Fibroblast of skin of left quadriceps (primary cell): ENCODE measurements at places on chromosomes 16 and 17.
A peak's percentile ranks its signal among the peaks of the same experiment; 100 is the strongest.

- no peak for DNase-seq
Observed at GRCh38 chr17:66312912-66313311, 10.5 kb downstream of the PRKCA start.

DNA sequence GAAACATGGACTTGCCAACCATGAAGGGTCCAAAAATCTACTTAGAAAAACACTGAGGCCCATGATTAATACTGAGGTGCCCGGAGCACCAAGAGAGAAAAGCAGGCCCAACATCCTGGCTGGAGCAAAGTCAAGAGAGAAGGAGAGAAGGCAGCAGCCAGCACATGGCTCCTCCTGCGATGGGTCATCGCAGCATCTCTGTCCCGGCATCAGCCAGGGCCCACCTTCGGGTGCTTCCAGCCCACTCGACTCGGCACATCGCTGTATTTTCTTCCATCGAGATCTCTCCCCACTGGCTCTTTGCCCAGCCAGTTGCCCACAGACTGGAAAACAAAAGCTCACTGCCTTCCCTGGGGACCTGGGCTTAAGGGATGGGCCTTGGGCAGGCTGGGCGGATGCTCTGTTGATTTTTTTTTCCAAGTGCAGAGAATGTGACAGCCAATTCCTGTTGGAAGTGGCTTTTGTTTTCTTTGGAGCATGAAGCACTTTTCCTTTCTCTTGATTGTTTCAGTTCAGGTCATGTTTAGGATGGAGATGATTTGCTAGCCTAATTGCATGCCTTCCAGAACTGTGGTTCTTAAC, 58.1 kb downstream of the CYB5B start:
- DNase-seq = peak; percentile 21

GRCh38 chr16:23006380-23006779, 142.9 kb downstream of the USP31 start:
- DNase-seq = no peak

GRCh38 chr17:77884019-77884418, 74.5 kb upstream of the TNRC6C start:
- DNase-seq = no peak

GRCh38 chr17:55776271-55776670, 25.4 kb downstream of the PCTP start:
- no peak for DNase-seq

DNA sequence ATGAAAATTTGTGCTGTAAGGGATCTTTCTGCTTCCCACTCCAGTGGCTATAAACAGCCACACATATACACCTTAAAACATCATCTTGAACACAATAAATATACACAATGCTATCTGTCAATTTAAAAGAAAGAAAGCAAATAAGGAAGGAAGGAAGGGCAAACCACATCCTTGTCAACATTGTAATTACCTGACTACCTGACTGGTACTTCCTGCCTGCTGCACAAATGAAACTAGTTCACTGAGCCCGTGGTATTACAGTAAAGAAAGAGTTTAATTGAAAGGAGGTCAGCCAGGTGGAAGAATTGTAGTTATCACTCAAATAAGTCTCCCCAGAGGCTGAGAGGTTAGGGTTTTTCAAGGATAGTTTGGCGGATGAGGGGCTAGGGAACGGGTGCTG, 344.4 kb upstream of the ASIC2 start:
- DNase-seq = no peak

DNA sequence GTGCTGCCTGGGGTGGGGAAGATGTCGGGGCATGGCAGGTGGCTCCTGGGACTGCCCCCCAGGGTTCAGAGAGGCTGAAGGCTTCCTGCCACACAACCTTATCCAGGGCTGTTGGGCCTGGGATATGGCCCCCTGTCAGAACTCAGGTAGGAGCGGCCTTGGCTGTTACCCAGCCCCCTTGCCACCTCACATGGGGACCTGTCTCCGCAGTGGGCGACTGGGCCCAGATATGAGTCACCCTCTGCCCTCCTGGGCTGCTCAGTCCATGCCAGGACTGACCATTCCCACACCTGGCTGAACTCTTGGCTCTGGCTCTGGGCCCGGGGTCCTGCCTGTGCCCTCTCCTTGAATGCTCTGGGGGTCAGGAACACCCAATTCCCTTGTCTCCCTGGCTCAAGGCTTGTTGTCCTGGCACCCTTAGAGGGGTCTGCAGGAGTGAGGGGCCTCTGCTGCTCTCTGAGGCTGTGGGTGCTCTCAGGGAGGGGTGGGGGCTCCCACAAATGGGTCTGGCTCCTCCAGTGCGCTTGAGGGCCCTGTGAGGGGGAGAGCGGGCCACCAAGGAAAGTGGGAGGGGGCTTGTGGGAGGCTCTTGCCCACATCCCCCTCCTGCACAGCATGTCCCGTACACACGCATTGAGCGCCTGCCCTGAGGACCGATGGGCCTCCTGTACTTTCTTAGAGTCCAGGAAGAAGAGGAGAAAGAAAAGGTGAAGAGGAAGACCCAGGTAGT, 36.0 kb downstream of the LGALS9 start:
- DNase-seq = no peak

- DNase-seq = no peak
Observed at GRCh38 chr16:49587511-49587910, 213.9 kb downstream of the C16orf78 start.

- DNase-seq = no peak
Observed at GRCh38 chr16:71504901-71505300, 15.8 kb upstream of the ZNF19 start.

GRCh38 chr16:66622863-66623262, 18.4 kb downstream of the CMTM3 start:
- no peak for DNase-seq

DNA sequence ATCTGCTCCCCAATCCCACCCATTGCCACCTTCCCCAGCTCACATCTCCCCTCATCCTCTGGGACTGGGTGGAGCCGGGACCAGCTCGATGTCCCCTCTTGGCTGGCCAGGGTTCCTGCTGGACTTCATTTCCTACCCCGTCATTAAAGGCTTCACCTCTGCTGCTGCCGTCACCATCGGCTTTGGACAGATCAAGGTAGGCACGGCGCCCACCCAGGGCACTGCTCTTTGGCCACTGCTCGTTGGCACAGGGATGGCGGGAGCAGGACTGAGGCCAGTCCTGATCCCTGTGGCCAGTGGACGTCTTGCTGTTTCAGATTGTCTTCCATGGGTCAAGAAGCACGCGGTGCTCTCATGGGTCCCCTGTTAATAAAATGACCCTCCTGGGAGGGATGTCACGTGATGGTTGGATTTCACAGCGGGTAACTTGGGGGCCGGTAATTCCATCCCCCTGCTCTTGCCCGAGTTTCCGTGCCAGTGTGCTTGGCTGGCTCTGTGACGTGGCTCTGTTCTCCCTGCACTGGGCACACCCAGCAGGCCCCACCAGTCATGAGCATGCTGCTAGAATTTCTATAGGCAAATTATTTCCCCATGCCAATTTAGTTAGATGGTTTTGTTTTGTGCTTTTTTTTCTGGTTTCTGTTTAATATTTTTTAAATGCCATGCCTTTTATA, 3.1 kb downstream of the SLC26A11 start:
- no peak for DNase-seq

- DNase-seq = no peak
Observed at GRCh38 chr17:13442361-13442760, 159.4 kb downstream of the HS3ST3A1 start.

DNA sequence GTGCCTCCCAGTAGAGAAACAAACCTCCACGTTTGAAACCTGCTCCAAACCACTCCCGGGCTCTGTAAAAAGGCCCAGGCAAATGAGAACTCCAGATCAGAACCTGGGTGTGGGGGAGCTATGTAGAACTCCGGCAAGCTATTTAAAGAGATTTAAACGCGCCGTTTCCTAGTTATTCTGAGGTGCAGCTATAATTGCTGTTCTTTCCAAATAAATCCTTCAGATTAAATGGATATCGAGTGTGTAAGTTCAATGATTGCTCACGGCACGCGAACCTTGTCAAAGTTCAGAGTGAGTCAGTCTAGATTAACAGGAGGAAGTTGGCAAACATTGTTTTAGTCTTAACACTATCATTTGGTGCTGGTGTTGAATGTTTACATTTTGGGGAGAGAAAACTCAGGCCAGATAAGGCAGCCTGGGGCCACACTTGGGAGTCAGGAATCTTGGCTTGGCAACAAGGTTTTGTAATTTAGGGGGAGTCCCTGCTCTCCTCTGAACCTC, 92.9 kb upstream of the SALL1 start:
- no peak for DNase-seq

DNA sequence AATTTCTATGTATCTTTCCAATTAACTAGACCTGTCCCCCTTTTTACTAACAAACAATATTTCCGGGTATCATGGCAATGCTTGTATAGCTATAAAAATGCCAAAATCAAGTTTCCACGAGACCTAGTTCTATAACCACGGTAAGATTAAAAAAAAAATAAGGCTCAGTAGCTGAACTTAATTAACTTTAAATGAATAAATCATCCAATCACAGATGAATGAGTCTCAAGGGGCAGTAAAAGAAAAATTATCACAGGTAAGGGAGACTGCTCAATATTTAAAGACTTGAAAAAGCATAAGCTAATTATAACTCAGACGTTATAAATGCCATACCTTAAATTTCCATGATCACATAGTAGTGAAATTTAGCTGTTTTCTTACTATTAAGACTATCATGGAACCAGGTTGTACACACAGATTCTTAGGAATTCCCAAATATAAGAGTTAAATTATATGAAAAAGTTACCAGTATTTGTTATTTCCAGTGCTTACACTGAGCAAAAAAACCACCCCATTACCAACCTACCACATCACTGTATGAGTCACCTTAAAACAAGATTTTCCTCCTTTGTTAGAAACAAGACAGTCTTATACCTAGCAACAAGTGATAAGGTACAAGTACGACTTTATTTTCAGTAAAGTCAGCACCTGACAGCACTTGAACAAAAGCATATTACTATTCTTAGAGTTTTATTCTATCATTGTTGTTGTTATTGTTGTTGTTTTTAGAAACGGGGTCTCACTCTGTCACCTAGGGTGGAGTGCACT, 20.6 kb downstream of the SSH2 start:
- DNase-seq = no peak

- DNase-seq = no peak
Observed at GRCh38 chr16:16989368-16989767, 481.4 kb downstream of the XYLT1 start.

GRCh38 chr17:26792486-26792885, 501.4 kb upstream of the WSB1 start:
- peak; percentile 8 for DNase-seq

DNA sequence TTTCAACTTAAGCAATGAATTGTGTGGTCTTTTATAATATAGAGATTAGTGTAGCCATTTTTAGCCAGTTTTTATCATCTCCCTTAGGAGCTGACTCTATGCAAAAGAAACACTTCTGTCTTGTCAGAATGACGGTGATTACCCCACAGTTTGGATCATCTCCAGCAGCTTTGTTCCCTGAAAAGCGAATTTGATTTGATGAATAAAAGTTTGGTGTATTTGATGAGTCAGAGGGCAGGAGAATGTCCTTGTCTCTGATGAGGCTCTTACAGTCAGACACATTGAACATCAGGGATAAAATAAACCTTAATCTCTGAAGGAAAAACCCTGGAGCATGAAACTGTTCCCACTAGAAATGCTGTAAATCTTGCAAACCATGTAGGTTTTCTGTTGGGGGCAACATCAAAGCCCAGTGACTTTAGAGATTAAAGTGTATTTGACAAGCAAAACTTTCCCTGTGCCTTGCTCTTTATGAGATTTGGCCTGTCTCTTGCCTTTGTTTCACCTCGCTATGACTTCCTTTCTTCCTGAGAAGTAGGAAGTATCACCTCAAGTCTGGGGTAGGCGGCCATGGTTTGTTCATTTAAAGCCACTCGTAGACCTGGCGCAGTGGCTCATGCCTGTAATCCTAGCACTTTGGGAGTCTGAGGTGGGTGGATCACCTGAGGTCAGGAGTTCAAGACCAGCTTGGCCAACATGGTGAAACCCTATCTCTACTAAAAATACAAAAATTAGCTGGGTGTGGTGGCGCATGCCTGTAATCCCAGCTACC, 209.3 kb downstream of the FTO start:
- peak; percentile 93 for DNase-seq

DNA sequence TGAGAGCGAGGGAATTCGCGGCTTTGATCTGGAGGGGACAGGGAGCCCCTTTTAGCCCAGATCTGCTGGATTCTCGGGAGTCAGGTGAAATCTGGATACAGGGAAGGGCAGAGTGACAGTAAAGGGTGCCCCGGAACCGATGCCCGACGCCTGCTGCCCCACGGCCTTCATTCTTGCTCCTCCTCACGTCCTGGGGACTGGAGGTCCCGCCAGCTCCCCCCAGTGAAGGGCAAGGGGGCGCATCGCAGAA, 596 bp downstream of the OR1F1 start:
- DNase-seq = no peak

GRCh38 chr16:90020260-90020837, 1.1 kb upstream of the DBNDD1 start:
- no peak for DNase-seq

DNA sequence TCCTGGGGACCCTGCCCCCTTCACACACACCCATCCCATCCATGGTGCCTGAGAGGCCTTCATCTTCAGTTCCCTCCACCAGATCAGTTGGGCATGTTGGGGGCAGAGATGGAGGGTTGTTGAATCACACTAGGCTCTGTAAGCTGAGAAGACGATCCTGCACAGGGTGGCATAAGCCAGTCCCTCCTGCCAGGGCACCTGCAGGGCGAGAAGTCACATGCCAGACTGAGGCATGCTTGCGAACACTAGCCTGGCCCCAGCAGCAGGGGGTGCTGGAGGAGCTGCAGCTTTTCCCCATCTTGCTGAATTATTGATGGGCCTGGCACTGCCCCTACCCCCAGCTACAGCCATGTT, 6.1 kb upstream of the TBX2 start:
- DNase-seq = no peak

DNA sequence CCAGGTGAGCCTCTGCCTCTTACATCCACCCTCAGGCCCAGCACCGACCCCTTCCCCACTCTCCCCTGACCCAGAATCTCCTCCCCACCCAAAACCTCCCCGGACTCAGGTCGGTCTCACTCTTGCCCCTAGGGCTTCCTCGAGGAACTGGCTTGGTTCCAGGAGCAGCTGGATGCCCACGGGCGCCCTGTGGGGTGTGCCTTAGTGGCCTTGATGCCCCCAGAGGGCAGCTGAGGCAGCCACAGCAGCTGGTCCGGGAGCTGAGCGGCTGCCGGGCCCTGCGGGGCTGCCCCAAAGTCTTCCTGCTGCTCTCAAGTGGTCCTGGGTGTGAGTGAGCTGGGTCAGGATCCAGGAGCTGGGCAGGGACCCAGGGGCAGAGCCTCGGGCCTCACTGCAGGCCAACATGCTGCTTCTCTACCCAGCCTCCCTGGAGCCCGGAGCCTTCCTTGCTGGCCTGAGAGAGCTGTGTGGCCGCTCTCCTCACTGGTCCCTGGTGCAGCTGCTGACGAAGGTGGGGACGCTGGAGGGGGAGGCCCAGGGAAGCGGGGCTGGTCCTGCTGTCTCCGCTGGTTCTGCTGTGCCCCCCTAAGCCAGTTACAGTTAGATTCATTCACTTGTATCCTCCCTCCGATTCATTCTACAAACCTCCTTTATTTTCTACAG, 9.6 kb downstream of the ZNF213 start:
- DNase-seq = no peak

DNA sequence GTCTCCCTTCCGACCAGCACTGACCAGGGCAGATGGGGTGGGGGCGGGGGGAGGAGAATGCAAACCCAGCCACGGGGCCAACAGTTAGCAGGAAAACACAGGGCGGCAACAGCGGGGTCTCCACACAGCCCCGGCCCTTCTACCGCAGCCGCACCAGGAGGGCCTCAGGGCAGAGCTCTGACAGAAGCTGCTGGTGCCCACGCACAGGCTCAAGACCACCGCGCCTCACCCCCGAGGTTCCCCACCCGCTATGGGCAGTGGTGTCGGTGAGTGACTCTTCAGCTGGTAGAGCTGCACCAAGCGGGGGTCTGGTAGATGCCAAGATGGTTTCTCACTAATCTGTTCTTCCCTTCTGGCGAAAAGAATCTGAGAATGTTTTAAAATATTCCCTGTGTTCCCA, 16.1 kb downstream of the HAGH start:
- DNase-seq = no peak
